Right lung (tissue), 10 donors: ENCODE measurements at places on chromosomes 12 and 14.

- DNase-seq, result no peak
Observed at GRCh38 chr12:53579545-53579955, 46.6 kb downstream of the ATF7 start.

- DNase-seq, result no peak
Observed at GRCh38 chr14:51006324-51006723, 62.0 kb upstream of the PYGL start.

GRCh38 chr12:91009319-91009950, 4.7 kb upstream of the EPYC start:
- DNase-seq, result no peak

- no peak for DNase-seq
Observed at GRCh38 chr12:52759218-52759617, 17.9 kb downstream of the KRT76 start.

DNA sequence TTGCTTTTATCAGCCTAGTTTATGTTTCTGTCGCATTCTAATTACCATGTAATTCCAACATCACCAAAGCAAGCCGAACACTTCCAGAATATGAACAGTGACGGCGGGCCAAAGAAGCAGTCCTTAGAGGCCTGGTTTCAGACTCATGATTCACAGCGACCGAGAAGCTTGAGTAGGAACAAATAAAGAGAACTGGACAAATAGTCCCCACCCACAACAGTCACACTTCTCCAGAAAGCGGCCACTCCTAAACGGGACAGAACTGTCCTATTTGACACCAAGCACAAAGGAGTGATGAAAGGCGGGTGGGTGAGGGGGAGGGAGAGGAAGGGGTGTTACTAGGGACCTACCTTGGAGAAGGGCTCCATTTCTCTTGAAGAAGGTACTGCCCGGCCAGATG, 136.4 kb downstream of the FOXN3 start:
- DNase-seq, result no peak
